ENCODE measurements at places on chromosomes 6 and 20. TPM values are rescaled to one million over a fixed set of nuclear protein-coding genes. Genes with fewer than 3 reads are reported as not detected.

CLPSL2 gene
- not detected for polyA plus RNA-seq

ZNFX1 gene
- 13.7 TPM for polyA plus RNA-seq

PLA2G7 gene
- not detected for polyA plus RNA-seq

DDO gene
- 1.3 TPM for polyA plus RNA-seq

TTK gene
- polyA plus RNA-seq: 4.9 TPM

TTLL9 gene
- polyA plus RNA-seq: 0.05 TPM

SLC32A1 gene
- polyA plus RNA-seq: not detected

SLC35D3 gene
- not detected for polyA plus RNA-seq

ANGPT4 gene
- not detected for polyA plus RNA-seq

BPIFA3 gene
- polyA plus RNA-seq: not detected

TAAR9 gene
- polyA plus RNA-seq: not detected

TSBP1 gene
- not detected for polyA plus RNA-seq

SHLD1 gene
- polyA plus RNA-seq: 4.2 TPM

HEY2 gene
- polyA plus RNA-seq: not detected

RAMACL gene
- 0.20 TPM for polyA plus RNA-seq

ADISSP gene
- polyA plus RNA-seq: 17.0 TPM

TBX18 gene
- 2.4 TPM for polyA plus RNA-seq

B4GALT5 gene
- polyA plus RNA-seq: 34.1 TPM

SAMD3 gene
- polyA plus RNA-seq: 3.9 TPM

RXRB gene
- polyA plus RNA-seq: 33.1 TPM

SPATA25 gene
- 0.11 TPM for polyA plus RNA-seq

NFATC2 gene
- polyA plus RNA-seq: 1.2 TPM

PANK2 gene
- polyA plus RNA-seq: 33.7 TPM

SNRNP48 gene
- polyA plus RNA-seq: 7.2 TPM

SIRPD gene
- polyA plus RNA-seq: not detected

ROS1 gene
- polyA plus RNA-seq: 0.01 TPM

SEMG2 gene
- not detected for polyA plus RNA-seq

ADGRF1 gene
- not detected for polyA plus RNA-seq

TRAPPC3L gene
- 0.05 TPM for polyA plus RNA-seq

CCDC170 gene
- polyA plus RNA-seq: 0.76 TPM

OR2H1 gene
- not detected for polyA plus RNA-seq

RFX6 gene
- not detected for polyA plus RNA-seq

RAET1E gene
- 0.12 TPM for polyA plus RNA-seq

DNAAF9 gene
- 11.7 TPM for polyA plus RNA-seq

GDAP1L1 gene
- polyA plus RNA-seq: not detected

MOG gene
- not detected for polyA plus RNA-seq

ATXN1 gene
- 10.0 TPM for polyA plus RNA-seq

SLA2 gene
- polyA plus RNA-seq: not detected

CDH4 gene
- 6.8 TPM for polyA plus RNA-seq

ELOVL4 gene
- polyA plus RNA-seq: 4.3 TPM

ARFGEF3 gene
- 0.14 TPM for polyA plus RNA-seq
